Motor neuron (in vitro differentiated cells): ENCODE measurements at places on chromosomes 2 and 18. TPM values are rescaled to one million over a fixed set of nuclear protein-coding genes. Genes with fewer than 3 reads are reported as not detected.

- peak; percentile 50 for ATAC-seq
Observed at GRCh38 chr2:234919711-234920110, 32.1 kb upstream of the SH3BP4 start.

GRCh38 chr2:37635504-37636380 lies 35.7 kb downstream of the CDC42EP3 start:
- ATAC-seq = no peak

- no peak for ATAC-seq
Observed at GRCh38 chr2:53442093-53442492, 325.5 kb upstream of the CHAC2 start.

- no peak for ATAC-seq
Observed at GRCh38 chr2:201215963-201216362, 33.0 kb downstream of the CASP10 start.

GRCh38 chr2:210072922-210073509 lies 70.6 kb downstream of the RPE start:
- no peak for ATAC-seq

DNA sequence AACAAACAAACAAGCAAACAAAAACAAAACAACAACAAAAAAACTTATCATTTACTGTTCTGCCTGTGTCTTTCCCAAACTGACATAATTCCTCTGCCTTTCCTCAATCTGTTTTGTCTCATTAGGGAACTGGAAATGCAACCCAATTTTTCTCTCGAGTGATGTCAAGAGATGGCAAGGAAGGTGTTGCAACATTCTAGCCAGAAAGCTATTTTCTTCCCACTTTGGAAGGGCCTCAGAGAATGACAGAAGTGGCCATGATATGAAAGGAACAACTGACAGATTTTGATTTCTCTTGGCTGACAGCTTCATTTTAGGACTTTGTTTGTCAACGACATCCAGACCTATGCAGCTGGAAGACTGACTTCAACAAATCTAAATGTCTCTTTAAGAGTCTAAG lies 24.7 kb downstream of the RND3 start:
- ATAC-seq = no peak

Gene IL36G
- total RNA-seq = 0.54 and 0.92 TPM in 2 replicates

GRCh38 chr2:33598561-33599174 lies 431 bp downstream of the FAM98A start:
- peak; percentile 64 for ATAC-seq

DNA sequence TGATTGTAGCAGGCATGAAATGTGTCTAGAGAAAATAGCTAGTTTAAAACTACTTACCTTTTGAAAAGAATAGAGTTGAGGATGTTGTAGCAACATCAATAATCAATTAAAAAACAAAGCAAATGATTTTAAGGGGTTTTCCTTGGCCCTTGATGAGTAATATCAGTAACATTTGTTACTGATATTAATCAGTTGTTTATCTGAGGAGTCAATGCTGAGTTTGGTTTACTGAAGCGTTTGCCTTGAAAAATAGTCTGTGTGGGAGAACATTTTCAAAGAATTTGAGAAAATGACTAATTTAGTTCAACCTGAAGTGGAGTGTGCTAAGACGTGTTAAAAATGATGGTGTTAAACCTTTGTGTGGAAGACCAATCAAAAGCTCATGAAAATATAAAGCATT lies 9.3 kb downstream of the PTH2R start:
- no peak for ATAC-seq

GRCh38 chr2:10901160-10901939 lies 10.4 kb upstream of the KCNF1 start:
- no peak for ATAC-seq

DNA sequence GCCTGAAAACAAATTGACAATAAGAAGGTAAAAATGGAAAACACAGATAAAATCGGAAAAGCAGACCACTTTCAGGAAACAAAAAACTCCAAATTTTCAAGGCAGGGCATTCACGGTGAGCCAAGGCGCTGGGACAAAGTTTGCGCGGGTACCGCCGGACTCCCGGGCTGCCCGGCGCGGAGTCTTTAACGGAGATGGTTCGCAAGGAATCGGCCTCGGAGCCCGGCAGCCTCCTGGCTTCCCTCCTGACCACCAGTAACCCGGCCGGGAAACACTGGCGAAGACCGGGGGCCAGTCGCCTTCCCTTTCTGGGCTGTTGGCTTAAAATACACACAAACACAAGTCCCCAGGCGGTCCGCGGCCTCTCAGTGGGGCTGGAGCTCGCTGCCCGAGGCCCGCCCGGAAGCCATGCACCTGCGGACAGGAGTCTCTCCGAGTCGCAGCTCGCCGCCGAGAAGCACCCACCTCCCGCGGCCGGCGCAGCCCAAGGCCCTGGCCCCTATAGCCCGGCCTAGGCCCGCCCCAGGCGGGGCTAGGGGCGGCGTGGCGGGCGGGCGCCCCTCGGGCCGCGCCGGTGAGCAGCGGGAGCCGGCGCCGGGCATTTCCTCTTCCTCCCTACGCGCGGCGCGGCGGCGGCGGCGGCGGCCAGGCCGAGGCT lies 622 bp upstream of the KCMF1 start:
- peak; percentile 39 for ATAC-seq

Gene CD8B2
- 0.05 and 0.10 TPM in 2 replicates for total RNA-seq

Gene POTEC
- total RNA-seq = 0.05 and 0.16 TPM in 2 replicates

DNA sequence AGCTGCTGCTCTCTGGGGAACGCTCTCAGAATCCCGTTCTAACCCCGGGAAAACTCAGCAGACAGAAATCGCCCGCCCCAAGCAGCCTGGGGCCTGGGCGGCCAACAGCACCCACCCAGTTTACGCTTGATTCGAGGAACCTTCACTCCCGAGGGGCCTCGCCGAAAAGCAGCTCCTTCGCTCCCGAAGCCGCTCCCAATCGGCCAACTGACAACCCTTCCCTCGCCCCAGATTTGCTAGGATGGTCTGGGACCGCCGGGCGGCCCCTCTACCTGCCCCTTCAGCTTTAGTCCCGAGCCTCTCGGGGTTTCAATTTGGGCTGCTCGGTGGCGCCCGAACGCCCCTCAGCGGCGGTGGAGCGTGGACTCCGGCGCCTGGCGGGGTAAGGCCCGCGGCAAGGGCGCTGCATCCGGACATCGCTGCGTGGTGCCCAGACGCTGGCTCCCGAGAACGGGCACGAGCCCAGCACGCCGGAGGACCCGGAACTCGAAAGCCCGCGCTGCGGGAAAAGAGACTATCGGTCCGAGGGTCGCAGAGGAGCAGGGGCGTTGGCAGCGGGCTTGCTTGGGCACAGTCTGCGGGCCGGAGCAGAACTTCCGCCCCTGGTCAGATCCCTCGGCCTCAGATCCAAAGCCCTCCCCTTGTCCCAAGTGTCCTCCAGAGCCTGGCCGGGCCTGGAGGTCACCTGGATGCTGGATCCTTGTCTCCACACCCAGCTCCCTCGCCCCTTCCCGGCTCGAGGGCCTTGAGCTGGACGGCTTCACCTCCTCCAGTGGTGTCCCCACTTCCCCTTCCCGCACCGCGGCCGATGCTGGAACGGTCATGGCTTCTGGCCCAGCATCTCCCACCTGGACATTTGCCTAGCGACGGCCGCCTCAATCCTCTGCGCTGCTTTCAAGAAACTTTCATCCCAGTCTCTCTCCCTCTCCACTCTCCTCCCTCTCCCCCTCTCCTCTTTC lies 3.0 kb upstream of the OTX1 start:
- peak; percentile 15 for ATAC-seq

GRCh38 chr2:225865468-225865867 lies 466.0 kb downstream of the NYAP2 start:
- no peak for ATAC-seq

GRCh38 chr2:60294901-60295635 lies 258.4 kb downstream of the BCL11A start:
- ATAC-seq = peak; percentile 80

Gene PDK1
- total RNA-seq = 18.4 and 19.0 TPM in 2 replicates

DNA sequence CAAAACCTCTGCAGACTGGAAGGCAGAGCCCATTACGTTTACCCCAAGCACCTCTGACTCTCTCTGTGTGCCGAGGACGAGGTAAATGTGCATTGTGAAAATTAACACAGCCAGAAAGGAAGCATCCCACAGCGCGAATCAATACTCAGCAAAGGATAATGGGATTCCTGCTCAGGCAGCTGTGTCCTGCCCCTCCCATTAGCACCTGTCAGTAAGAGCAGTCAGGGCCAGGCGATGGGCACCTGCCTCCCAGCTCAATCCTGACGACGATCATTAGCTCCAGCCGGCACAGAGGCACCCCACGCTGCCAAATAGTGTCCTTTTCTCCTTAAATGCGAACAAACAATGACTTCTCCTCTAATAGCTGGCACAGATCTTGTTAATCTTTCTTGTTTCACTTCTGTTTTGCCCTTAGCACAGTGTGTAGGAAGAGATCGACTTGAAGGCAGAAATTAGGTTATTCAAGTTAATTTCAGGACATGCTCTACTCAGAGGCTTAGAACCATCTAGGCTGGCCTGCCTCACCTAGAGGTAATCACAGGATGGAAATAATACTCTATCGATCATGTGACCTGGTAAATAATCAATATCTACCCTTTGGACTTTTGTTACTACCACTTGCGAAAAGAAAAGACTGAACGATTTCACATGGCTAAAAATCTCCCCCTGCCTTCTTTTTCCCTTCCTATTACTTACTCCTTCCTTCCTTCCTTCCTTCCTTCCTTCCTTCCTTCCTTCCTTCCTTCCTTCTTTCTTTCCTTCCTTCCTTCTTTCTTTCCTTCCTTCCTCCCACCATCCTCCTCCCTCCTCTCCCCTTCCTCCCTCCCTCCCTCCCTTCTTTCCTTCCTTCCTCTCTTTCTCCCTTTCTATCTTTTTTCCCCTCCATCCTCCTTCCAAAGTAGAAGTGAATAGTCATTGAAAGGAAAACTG lies 487.9 kb upstream of the ID2 start:
- ATAC-seq = no peak

- peak; percentile 63 for ATAC-seq
Observed at GRCh38 chr2:240203031-240203787, 62.8 kb upstream of the OTOS start.

GRCh38 chr2:168160897-168161296 lies 86.5 kb downstream of the STK39 start:
- ATAC-seq = no peak
